Large intestine (tissue), 12 donors: ENCODE measurements at places on chromosomes 3 and 15. TPM values are rescaled to one million over a fixed set of nuclear protein-coding genes. Genes with fewer than 3 reads are reported as not detected.

Gene CLDND1
- polyA plus RNA-seq: 111 TPM

Gene XCR1
- 1.2 TPM for polyA plus RNA-seq

Gene PLS1
- polyA plus RNA-seq: 44.2 TPM

Gene RBM15B
- 23.5 TPM for polyA plus RNA-seq

Gene STAB1
- polyA plus RNA-seq: 43.5 TPM

Gene KLHL6
- 2.5 TPM for polyA plus RNA-seq

Gene ZNF770
- 36.3 TPM for polyA plus RNA-seq

GRCh38 chr3:43074901-43075689 is 30.8 kb downstream of the POMGNT2 start:
- peaks cover 9% of the 10 kb centered on the region for H3K36me3 ChIP-seq
- H3K4me1 ChIP-seq: no peaks in the 10 kb centered on the region
- no peak overlapping the region for H3K4me3 ChIP-seq
- H3K27ac ChIP-seq: no peak overlapping the region
- no peak for DNase-seq

- no peak for DNase-seq
- H3K36me3 ChIP-seq: no peaks in the 10 kb centered on the region
- H3K4me1 ChIP-seq: no peaks in the 10 kb centered on the region
- H3K27ac ChIP-seq: no peak overlapping the region
These were observed 923.7 kb downstream of the EPHA3 start for GRCh38 chr3:90031121-90031520.

DNA sequence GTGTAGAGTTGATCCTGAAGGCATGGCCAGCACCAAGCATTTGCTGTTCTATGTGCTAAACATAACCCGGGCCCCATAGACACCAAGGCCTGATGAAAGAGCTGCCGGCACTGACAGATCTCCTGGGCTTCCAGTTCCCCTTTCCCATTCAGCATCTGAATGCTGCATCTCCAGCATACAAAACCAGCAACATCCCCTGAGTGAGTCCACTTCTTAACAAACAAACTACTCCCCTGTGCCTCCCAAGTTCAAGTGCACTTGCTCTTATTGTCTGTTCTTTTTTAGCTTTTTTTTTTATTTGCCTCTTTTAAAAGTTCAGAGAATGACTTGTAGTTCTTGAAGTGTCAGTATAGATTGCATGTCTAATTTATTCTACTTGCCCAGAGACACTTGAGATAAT is 156.0 kb downstream of the EDEM1 start:
- H3K4me1 ChIP-seq: peaks cover 5% of the 10 kb centered on the region
- no peaks in the 10 kb centered on the region for H3K27me3 ChIP-seq
- no peaks in the 10 kb centered on the region for H3K36me3 ChIP-seq
- no peak overlapping the region for H3K27ac ChIP-seq
- H3K4me3 ChIP-seq: no peak overlapping the region

GRCh38 chr3:180416111-180416594 is 185.8 kb upstream of the TTC14 start:
- H3K36me3 ChIP-seq: no peaks in the 10 kb centered on the region
- no peaks in the 10 kb centered on the region for H3K4me1 ChIP-seq
- no peak overlapping the region for H3K4me3 ChIP-seq
- no peak for DNase-seq

DNA sequence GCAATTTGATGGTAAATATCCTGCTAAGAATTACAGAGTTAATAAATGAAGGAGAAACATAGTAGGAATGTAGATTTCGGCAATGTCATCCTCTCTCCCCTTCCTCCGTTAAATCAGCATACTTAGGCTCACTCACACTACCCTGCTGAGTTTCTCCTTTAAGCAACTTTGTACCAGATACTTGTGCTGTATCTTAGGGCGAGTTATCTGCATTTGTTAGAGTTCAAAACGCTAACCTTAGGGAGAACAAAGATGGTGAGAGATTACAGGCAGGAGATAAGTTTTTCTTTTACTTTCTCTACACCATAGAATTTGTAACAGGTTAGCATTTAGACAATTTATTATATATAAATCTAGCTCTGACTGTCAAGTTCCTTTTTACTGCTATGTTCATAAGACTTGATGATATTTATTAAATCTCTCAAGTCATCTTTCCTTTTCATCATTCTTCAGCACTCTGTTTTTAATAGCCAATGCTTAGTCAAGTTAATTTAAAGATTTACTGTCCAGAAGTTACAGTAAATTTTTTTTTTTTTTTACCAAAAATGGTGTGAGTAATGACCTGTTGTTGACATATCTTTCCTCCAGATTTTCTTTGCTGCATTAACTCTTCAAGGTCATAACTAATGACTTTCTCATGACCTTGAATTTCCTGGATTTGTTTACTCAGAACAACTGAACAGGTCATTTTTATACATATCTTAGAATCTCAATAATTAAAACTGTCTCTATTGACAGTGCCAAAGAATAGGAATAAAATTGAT is 22.2 kb downstream of the SUCNR1 start:
- H3K27ac ChIP-seq: no peak overlapping the region
- no peak overlapping the region for H3K4me3 ChIP-seq
- H3K27me3 ChIP-seq: no peaks in the 10 kb centered on the region
- no peaks in the 10 kb centered on the region for H3K36me3 ChIP-seq

DNA sequence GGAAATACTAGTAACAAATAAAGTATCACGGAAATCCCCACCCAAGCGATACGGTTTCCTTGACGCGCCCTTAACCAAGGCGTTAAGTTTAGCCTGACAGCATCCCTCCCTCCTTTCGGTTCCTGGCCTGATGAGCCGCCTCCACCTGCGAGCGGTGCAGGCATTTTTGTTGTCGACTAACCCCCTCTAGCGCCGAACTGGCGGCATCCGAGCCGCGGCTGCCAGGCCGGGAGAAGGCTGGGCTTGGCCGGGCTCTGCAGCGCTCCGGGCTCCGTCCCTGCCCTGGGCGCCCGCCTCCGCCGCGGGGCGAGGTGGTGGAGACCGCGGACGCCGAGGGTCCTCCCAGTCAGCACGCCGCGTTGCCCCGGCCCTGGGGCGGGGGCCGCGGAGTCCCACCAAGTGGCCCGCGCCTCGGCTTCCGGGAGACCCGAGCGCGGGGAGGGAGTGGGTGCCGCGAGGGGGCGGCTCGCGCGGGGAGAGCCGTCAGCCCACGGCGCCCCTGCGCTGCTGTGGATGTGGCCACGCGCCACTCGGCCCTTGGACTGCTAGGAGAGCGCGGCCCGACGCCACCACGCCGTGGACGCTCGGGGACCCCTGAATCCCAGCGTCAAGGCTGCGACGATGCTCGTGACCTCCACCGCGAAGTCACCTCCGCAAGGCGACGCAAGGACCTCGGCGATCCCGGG is 1.1 kb upstream of the EPHA6 start:
- peaks cover 13% of the 10 kb centered on the region for H3K27me3 ChIP-seq
- peak overlapping the region; percentile 67 for H3K27ac ChIP-seq
- DNase-seq: peak; percentile 83
- H3K36me3 ChIP-seq: no peaks in the 10 kb centered on the region
- peak overlapping the region; percentile 74 for H3K4me3 ChIP-seq

- H3K4me1 ChIP-seq: no peaks in the 10 kb centered on the region
- no peak overlapping the region for H3K27ac ChIP-seq
- H3K27me3 ChIP-seq: no peaks in the 10 kb centered on the region
- no peaks in the 10 kb centered on the region for H3K36me3 ChIP-seq
- no peak overlapping the region for H3K4me3 ChIP-seq
- DNase-seq: no peak
These were observed 84.5 kb downstream of the AQP9 start for GRCh38 chr15:58222679-58223078.

DNA sequence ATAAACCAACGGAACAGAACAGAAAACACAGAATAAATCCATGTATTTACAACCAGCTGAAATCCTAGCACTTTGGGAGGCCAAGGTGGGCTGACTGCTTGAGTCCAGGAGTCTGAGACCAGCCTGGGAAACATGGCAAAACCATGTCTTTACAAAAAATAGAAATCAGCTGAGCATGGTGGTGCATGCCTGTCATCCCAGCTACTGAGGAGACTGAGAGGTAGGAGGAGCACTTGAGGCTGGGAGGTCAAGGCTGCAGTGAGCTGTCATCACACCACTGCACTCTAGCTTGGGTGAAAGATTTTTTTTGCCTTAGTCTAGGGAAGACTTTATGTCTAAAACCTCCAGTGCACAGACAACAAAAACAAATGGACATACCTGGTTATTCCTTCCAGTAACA is 120.7 kb downstream of the STT3B start:
- no peak overlapping the region for H3K4me3 ChIP-seq
- no peak overlapping the region for H3K27ac ChIP-seq
- H3K27me3 ChIP-seq: no peaks in the 10 kb centered on the region
- no peaks in the 10 kb centered on the region for H3K36me3 ChIP-seq
- no peak for DNase-seq

GRCh38 chr3:148026009-148026588 is 616.9 kb downstream of the ZIC1 start:
- H3K36me3 ChIP-seq: no peaks in the 10 kb centered on the region
- no peak overlapping the region for H3K27ac ChIP-seq
- no peak for DNase-seq
- no peak overlapping the region for H3K4me3 ChIP-seq

DNA sequence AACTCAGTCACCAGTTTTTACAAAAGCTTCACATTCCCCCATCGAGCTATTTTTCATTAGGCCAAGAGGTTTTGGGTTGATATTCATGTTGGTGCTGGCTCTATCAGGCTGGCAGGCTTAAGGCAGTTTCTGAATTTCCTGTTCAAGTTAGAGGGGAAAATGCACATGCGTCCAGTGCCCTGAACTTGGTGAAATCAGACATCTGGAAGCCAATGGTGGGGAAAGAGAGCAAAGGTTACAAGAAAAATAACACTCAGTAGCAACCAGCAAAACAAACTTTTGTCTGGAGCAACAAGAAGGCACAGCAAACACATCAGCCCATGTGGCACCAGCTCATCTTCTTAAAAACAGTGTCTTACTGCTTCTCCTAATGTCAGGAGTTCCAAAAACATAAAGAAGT is 155.6 kb upstream of the TSC22D2 start:
- no peaks in the 10 kb centered on the region for H3K36me3 ChIP-seq
- H3K4me3 ChIP-seq: no peak overlapping the region
- H3K4me1 ChIP-seq: peaks cover 56% of the 10 kb centered on the region
- H3K27ac ChIP-seq: no peak overlapping the region

- H3K36me3 ChIP-seq: no peaks in the 10 kb centered on the region
- no peaks in the 10 kb centered on the region for H3K27me3 ChIP-seq
- H3K4me3 ChIP-seq: no peak overlapping the region
- H3K27ac ChIP-seq: no peak overlapping the region
- H3K4me1 ChIP-seq: no peaks in the 10 kb centered on the region
These were observed 4.2 kb downstream of the SLC4A7 start for GRCh38 chr3:27479806-27480543.

GRCh38 chr15:95693917-95694316 is 636.6 kb upstream of the NR2F2 start:
- H3K4me3 ChIP-seq: no peak overlapping the region
- no peaks in the 10 kb centered on the region for H3K36me3 ChIP-seq
- H3K27ac ChIP-seq: no peak overlapping the region
- DNase-seq: no peak
- no peaks in the 10 kb centered on the region for H3K27me3 ChIP-seq
- H3K4me1 ChIP-seq: no peaks in the 10 kb centered on the region

- DNase-seq: no peak
- no peak overlapping the region for H3K27ac ChIP-seq
- H3K4me3 ChIP-seq: no peak overlapping the region
These were observed 289.2 kb downstream of the ROBO2 start for GRCh38 chr3:77329116-77329515.

GRCh38 chr15:79970624-79971434 is at the start of gene BCL2A1:
Gene BCL2A1 (minus strand): TSS chr15:79971196. CDS start chr15:79971119, 77 bp downstream.
- H3K27ac ChIP-seq: peak within 1 kb of the TSS; percentile 16
- H3K4me3 ChIP-seq: no peak within 1 kb of the TSS
- H3K27me3 ChIP-seq: no peaks in the 10 kb centered on the region
- no peak for DNase-seq
- no peaks in the 10 kb centered on the region for H3K36me3 ChIP-seq
- H3K4me1 ChIP-seq: no peaks in the 10 kb centered on the region

DNA sequence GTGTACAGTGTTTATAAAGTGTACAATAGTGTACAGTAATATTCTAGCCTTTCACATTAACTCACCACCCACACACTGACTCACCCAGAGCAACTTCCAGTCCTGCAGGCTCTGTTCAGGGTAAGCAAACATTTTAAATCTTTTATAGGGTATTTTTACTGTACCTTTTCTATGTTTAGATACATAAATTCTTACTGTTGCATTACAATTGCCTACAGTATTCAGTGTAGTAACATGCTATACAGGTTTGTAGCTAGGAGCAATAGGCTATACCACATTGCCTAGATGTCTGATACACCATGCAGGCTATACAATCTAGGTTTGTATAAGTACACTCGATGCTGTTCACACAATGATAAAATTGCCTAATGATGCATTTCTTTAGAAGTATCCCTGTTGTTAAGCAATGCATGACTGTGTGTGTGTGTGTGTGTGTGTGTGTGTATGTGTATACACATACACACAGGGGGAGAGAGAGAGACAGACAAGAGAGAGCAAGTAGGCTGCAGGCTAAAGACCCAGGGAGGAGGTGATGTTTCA is 72.5 kb upstream of the PRR23C start:
- H3K4me1 ChIP-seq: peaks cover 25% of the 10 kb centered on the region
- no peaks in the 10 kb centered on the region for H3K27me3 ChIP-seq
- DNase-seq: no peak
- H3K27ac ChIP-seq: no peak overlapping the region

GRCh38 chr3:35665390-35666055 is 26.2 kb downstream of the ARPP21 start:
- H3K4me1 ChIP-seq: no peaks in the 10 kb centered on the region
- H3K36me3 ChIP-seq: no peaks in the 10 kb centered on the region
- H3K27me3 ChIP-seq: peaks cover 2% of the 10 kb centered on the region
- no peak overlapping the region for H3K27ac ChIP-seq
- H3K4me3 ChIP-seq: no peak overlapping the region

DNA sequence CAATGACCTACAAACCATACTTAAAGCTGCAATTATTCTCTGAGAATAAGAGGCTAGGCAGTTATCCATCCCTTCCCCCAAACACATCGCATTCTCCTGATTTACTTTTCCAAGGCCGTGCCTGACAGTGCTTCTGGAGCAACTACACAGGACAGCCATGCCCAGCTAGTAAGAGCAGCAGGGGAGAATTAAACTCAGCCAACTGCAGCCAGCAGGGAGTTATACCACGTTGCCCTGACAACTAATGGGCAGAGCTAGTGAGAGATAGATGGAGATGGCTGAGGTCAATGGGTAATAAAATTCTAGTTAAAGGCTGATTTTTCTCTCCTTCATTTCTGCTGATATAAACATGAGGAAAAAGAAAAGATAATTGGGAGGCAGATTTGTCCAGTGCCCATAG is 193.8 kb upstream of the PPP2R3A start:
- no peaks in the 10 kb centered on the region for H3K4me1 ChIP-seq
- DNase-seq: no peak
- no peaks in the 10 kb centered on the region for H3K27me3 ChIP-seq
- no peaks in the 10 kb centered on the region for H3K36me3 ChIP-seq
- no peak overlapping the region for H3K4me3 ChIP-seq

- DNase-seq: no peak
- H3K36me3 ChIP-seq: no peaks in the 10 kb centered on the region
- no peaks in the 10 kb centered on the region for H3K27me3 ChIP-seq
These were observed 56.4 kb upstream of the ETV5 start for GRCh38 chr3:186165331-186165730.

DNA sequence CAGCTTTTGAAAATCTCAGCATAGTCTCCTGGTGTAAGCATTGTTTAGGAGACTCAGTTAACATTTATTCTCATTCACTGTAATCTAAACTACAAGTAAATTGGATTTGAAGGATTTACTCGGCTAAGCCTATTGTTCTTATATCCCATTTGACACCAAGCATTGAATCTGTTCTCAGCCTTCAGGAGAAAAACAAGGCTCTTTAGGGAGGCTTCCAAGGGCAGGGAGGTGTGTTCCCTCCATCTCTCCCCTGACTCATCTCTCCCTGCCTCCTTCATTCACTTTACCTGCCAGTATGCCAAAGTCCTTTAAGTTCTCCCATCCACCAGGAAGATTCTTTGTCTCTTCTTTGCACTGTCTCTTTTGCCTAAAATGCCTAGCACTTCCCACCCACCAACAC is 347.8 kb downstream of the MFSD1 start:
- H3K27ac ChIP-seq: no peak overlapping the region
- no peak overlapping the region for H3K4me3 ChIP-seq
- DNase-seq: no peak
- no peaks in the 10 kb centered on the region for H3K36me3 ChIP-seq
